ENCODE measurements at places on chromosomes 1 and 21. TPM values are rescaled to one million over a fixed set of nuclear protein-coding genes. Genes with fewer than 3 reads are reported as not detected.
A peak's percentile ranks its signal among the peaks of the same experiment; 100 is the strongest.

DNA sequence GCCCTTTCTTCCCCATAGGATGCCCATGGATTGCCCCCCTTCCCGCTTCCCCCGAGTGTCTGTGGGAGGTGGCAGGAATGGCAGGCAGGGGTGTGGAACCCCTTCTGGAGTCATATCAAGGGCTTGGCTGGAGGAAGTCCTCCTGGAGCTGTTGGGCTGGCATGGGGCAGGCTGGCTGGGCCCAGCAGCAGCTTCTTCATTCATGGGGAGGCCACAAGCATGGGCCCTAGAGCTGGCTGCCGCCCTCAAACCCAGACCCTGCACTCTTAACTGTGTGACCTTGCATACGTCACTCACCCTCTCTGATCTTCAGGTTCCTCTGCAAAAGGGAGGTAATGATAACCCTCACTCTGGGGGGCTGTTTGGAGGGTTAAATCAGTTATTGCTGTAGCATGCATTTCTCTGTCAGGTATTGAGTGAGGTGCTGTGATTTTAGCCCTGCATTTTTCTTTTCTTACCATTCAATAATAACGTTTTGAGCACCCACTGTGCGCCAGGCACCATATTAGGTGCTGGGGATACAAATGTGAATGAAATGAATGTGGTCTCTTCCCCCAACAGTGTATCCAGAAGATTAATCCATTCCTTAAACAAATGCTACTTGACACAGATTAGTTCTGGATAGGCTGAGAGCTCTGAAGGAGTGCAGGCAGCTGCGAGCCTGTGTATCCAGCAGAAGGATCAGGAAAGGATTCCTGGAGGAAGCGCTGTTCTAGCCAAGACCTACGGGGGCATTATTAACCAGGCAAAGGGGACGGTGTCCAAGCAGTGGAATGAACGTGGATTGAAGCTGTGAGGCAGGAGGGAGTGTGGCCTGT, 9.3 kb downstream of the PCSK9 start:
- no peak for DNase-seq

- no peak for DNase-seq
Observed at GRCh38 chr1:108847494-108847893, 9.4 kb downstream of the AKNAD1 start.

DNA sequence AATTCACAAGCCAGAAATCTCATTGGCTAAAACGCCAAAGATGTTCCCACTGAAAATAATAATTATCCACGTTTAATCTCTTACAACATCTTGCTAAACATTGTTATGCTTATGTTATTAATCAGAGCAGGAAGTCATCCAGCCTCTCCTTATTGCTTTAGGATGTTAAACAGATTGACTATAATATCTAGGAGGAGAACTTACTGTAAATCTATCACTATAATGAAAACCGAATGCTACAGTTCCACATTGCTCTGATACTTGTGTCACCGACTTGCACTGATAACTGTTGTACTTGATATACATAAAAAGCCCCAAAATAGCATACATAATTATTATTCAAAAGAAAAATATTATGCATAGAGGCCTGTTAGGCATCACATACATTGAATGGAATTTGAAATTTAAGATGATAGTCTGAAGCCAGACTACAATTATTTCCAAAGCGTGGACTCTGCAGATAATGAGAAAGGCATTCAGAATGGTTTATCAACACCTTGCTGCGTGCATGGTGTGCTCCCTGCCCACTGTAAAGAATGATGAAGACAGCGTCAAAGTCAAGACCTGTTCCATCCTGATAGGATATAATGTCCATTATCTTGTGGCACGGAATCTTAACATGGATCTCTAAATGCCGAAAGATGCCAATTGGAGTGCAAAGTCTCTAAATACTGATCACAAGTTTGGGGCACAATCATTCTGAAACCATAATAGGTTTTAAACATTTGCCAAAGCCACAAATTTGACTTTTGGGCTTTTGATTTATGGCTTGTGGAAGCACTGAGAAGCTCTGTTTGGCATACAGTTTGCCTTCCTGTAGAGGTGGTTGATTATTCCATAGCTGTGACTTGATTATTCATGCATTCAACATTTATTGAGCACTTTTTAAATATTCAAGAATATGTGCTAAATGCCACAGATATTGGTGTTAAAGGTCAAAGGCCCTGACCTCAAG, 71.3 kb downstream of the CRB1 start:
- DNase-seq = no peak

GRCh38 chr1:18062185-18062584, 45.4 kb upstream of the IGSF21 start:
- no peak for DNase-seq

DNA sequence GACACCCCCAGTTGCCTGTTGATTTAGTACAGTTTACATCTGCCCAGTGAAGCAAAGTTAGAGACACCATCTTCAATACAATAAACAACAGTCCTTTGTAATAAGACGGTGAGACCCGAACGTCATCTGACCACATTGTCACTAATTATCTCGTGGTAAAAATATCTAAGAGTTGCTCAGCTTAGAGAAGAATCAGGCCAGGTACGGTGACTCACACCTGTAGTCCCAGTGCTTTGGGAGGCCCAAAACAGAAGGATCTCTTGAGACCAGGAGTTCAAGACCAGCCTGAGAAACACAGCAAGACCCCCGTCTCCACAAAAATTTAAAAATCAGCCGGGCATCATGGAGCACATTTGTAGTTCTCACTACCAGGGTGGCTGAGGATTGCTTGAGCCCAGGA, 53.5 kb downstream of the CD34 start:
- no peak for DNase-seq

DNA sequence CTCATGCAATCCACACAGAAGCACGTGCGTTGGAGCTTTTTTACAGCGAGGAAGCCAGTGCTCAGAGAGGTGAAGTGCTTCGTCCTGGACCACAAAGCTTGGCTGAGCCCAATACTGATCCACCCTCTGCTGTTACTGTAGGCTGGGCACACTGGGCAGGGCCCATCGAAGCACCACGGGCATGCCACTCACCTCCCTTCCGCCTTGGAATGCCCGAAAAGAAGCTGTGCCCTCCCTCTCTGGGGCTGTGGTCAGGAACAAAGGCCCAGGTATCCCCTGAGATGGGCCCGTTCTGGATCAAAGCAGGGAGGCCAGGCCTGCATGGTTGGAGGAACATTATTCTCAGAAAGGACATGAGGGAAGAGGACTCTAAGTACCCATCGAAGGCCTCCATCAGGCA, 206.7 kb upstream of the C1orf174 start:
- no peak for DNase-seq

- no peak for DNase-seq
Observed at GRCh38 chr1:156172696-156173470, 19.5 kb downstream of the SEMA4A start.

GRCh38 chr1:3219005-3219790, 150.2 kb downstream of the PRDM16 start:
- DNase-seq = peak; percentile 68

DNA sequence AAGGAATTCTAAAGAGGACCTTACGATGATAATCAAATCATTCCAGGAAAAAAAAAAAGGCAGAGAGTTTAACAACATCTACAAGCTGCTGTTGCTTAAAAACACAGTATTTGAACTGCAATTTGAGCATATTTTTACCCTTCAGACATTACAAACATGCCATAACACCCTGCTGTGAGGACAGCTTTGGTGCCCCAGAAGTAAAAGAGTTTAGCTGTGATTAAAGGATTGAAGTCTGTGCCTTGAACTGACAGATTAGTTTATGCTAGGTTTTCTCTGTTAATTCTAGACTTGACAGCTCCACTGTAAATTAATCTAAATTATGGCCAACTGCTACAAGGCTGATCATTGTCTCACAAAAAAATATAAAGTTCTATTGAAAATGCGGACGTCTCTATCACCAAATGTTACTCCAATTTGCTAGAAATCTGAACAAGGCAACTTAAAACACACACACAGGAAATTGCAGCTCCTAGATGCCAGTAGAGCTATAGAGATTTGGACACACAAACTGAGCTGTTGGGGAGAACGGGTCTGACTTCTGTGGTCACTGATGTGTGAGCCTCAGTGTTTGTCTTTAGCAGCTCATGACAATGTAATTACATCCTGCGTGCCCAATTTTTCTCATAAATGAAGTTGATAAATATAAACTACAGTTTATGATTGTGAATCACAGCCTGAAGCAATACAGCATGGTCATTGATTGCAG, 217.9 kb downstream of the NTNG1 start:
- DNase-seq = no peak

Gene PLD5
- total RNA-seq = 1.8 TPM

Gene ITGB3BP
- total RNA-seq = 23.6 TPM

Gene NBPF3
- total RNA-seq = 14.3 TPM

Gene AMY2B
- total RNA-seq = 0.16 TPM
